ENCODE measurements at places on chromosomes 3 and 15. TPM values are rescaled to one million over a fixed set of nuclear protein-coding genes. Genes with fewer than 3 reads are reported as not detected.
A peak's percentile ranks its signal among the peaks of the same experiment; 100 is the strongest.

The SLC51A gene
- polyA plus RNA-seq: 6.5 TPM

The CXCR6 gene
- polyA plus RNA-seq: 0.28 TPM

The SSR3 gene
- polyA plus RNA-seq: 115 TPM

The REC114 gene
- not detected for polyA plus RNA-seq

The IL12A gene
- polyA plus RNA-seq: 1.6 TPM

The SLC6A20 gene
- polyA plus RNA-seq: 0.28 TPM

The PAQR9 gene
- polyA plus RNA-seq: 0.08 TPM

The GRAMD2A gene
- polyA plus RNA-seq: 1.7 TPM

The SIN3A gene
- 35.2 TPM for polyA plus RNA-seq

The SYNM gene
- 29.4 TPM for polyA plus RNA-seq

The LRRC34 gene
- polyA plus RNA-seq: 2.8 TPM

The PTPRG gene
- polyA plus RNA-seq: 33.2 TPM

DNA sequence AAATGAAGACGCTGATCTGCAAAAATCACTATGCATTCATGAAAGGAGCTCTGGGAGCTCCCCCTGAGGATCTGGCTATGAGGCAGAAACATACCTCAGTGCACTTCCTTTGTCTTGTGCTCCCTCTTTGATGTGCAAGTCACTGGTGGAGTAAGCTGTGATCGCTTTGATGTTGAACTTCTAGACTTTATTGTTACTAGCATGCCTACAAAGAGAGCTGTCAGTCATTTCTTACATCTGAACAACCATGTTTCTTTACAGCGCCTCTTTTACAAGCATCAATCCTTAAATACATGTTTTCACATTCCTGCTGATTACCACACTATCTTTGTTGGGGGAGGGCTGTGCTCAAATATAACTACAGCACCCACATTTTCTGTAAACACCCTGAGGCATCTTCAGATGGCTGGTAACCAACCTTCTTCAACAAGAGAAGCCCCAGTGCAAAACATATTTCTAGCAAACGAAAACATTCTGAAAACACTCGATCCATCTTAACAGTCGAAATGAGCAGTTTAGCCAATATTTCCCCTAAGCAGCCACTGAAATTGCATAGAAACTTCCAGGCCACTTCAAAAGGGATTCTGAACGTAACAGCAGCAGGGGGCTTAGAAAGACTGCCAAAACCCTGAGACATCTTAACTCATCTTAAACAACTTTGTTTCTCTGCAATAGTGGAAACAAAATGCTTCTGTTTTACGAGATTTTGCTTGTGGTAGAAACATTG, 101.9 kb upstream of the ICE2 start:
- DNase-seq: no peak

- no peak for DNase-seq
Observed at GRCh38 chr3:121493431-121493830, 52.4 kb downstream of the POLQ start.

DNA sequence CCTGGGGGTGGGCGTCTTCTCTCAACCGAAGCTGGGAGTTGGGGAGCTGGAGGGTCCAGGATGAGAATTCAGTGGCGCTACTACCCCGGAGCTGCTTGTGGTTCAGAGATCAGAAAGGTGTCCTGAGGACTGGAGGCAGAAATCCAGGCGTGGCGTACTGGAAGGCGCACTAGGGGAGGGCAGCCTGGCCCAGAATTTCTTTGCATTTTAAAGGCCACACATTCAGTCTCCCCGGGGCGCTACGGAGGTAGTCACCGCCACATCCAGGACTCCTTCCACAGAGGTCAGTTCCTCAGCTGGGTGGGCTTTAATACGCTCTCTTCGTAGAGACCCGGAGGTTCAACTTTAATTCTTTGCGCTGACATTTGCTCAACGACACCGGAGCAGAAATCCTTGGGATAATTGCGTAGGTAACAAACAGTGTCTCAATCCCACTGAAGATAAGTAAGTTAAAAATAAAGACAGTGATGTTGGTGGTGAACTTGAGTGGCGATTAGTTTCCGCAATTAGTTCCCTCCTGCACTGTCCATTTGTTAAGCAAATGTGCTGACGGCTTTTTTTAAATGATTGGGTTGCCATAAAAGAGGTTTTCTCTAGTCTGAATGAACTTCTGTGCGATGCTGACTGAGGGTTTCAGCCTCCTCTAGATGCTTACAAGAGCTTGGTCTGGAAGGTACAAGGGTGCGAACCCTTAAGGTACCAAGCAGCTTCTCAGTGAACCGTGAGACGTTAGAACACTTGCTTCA, 535 bp downstream of the MCTP2 start:
- DNase-seq: no peak

DNA sequence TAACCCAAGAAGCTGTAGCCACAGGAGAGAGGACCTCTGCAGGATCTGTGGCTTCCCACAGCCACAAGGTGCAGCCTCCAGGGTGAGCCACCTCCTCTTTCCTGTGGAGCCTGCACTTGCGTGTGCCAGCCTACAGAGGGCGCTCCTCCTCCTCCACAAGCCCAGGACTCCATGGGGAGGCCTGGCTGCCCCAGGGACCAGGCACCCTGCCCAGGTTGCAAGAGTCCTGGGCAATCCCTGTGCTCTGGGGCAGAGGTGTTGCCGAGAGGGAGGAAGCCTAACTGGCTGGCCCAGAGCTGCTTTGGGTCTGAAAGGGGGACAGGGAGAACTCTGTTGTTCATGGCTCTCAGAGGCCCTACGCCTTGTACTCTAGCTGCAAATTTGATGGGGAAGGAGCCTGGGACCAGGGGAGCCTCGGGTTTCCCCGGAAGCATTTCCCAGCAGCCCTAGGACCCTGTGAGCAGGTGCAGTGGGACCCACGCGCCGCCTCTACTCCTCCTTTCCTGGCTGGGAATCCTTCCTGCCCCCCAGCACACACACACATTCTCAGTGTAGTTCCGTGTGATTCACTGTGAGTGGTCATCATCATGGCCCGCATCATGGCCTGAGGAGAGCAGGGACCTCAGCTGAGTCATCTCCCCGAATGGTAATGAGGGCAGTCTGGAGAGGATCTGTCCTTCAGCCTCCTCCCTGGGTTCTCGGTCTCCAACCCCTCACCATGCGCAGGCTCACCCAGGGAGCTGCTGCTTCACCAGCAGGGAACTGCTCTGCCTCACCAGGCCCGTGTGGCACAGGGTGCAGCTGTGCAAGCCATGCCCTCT, 24.3 kb downstream of the TBC1D21 start:
- DNase-seq: no peak

- no peak for DNase-seq
Observed at GRCh38 chr3:34015204-34016142, 217.0 kb downstream of the PDCD6IP start.

DNA sequence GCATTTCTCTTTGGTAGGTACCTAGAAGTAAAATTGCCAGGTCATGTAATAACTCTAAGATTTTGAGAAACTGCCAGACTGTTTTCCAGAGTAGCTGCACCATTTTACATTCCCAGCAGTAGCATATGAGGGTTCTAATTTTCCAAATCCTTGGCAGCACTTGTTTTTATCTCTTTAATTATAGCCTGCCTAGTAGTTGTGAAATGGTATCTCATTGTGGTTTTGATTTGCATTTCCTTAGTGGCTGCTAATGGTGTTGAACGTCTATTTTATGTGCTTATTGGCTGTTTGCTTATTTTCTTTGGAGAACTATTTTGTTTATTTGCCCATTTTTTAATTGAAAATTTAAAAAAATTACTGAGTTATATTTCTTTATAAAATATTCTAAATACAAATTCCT, 117.9 kb downstream of the TCF12 start:
- no peak for DNase-seq

GRCh38 chr15:35740761-35741160, 194.8 kb upstream of the DPH6 start:
- peak; percentile 89 for DNase-seq

- no peak for DNase-seq
Observed at GRCh38 chr15:45604326-45604725, 17.1 kb downstream of the BLOC1S6 start.

- DNase-seq: no peak
Observed at GRCh38 chr15:71707230-71708050, 102.9 kb upstream of the NR2E3 start.

GRCh38 chr3:86563400-86563970, 427.5 kb downstream of the VGLL3 start:
- peak; percentile 43 for DNase-seq

GRCh38 chr3:5709714-5710113, 522.2 kb downstream of the EDEM1 start:
- DNase-seq: no peak

DNA sequence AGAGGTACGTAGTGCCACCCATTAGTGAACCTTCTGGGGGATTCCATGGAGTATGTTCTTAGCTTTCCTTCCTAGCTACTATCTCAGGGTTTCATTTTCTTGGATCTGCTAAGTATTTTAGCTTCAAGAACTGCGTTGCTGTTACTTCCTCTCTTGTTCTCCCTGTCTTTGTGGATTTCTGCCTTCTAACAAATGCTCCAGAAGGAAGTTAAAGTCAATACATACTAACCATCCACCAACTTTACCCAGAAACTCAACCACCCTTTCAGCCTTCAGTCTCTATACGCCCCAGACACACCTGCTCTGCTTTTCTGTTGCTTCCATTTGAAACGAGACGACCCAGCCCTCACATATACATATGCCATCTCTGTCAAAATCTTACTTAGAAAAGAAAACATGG, 2.4 kb upstream of the KLF13 start:
- no peak for DNase-seq

- peak; percentile 73 for DNase-seq
Observed at GRCh38 chr3:39147711-39148434, 5.5 kb downstream of the CSRNP1 start.

DNA sequence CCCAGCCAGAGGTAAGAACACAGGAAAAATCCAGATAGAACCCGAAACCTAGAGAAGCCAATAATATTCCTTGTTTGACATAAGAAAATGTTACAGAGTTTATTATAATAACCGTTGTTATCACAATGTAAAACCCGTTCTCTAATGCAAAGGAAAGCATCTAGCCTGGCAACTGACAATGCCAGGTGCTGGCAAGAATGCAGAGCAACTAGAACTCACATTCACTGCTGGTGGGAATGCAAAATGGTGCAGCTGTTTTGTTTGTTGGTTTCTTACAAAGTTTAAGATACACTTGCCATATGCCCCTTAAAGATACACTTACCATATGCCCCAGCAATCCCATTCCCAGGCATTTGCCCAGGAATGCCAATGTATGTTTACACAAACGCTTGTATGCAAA, 23.4 kb downstream of the VPS39 start:
- DNase-seq: peak; percentile 39

DNA sequence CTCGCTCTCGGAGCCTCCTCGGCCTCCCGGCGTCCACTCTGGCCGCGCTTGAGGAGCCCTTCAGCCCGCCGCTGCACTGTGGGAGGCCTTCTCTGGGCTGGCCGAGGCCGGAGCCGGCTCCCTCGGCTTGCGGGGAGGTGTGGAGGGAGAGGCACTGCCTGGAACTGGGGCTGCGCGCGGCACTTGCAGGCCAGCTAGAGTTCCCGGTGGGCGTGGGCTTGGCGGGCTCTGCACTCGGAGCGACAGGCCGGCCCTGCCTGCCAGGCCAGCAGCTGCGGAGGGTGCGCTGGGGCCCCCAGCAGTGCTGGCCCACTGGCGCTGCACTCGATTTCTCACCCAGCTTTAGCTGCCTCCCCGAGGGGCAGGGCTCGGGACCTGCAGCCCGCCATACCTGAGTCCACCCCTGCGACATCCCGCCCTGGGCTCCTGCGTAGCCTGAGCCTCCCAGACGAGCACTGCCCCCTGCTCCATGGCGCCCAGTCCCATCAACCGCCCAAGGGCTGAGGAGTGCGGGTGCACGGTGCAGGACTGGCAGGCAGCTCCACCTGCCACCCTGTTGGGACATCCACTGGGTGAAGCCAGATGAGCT, 765.0 kb downstream of the IGSF11 start:
- no peak for DNase-seq

- peak; percentile 71 for DNase-seq
Observed at GRCh38 chr15:93866476-93866875, 364.9 kb upstream of the MCTP2 start.

GRCh38 chr15:66603301-66604179, 37.7 kb upstream of the LCTL start:
- DNase-seq: peak; percentile 51

- no peak for DNase-seq
Observed at GRCh38 chr3:96192966-96193550, 621.3 kb upstream of the EPHA6 start.

DNA sequence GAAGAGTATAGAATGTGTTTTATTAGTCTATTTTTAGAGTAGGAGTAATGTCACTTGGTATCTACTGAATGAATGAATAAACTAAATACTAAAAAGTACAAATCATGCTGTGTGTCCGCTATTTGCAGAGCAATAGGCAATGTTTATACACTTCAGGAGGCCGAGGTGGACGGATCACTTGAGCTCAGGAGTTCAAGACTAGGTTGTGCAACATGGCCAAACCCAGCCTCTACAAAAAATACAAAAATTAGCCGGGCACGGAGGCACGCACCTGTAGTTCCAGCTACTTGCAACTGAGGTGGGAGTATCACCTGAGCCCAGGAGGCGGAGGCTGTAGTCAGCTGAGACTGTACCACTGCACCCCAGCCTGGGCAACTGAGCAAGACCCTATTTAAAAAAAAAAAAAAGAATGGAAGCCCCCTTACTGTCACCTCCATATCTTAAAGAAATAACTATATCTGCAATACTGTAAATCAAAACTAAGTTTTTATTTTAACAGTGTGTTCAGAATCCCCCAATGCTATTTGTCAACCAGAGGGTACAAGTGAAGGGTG, 98.4 kb downstream of the DHX30 start:
- no peak for DNase-seq

DNA sequence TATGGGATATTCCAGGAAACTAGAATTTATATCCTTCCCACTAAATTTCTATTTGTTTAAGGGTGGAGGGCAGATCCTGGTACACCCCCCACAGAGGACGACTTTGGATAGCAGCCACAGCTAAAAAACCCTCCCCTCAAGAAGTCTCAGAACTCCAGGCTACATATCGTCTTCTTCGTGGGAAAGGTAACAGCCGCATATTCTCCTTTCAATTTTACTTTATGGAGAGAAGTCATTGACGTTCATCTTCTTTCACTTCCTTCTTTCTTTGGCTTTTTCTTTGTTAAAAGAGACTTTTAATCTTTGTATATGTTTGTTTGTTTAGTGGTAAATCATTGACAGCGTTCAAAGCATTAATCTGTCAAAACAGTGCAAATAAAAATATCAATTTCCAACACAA, 36.3 kb downstream of the TRIP4 start:
- DNase-seq: no peak

DNA sequence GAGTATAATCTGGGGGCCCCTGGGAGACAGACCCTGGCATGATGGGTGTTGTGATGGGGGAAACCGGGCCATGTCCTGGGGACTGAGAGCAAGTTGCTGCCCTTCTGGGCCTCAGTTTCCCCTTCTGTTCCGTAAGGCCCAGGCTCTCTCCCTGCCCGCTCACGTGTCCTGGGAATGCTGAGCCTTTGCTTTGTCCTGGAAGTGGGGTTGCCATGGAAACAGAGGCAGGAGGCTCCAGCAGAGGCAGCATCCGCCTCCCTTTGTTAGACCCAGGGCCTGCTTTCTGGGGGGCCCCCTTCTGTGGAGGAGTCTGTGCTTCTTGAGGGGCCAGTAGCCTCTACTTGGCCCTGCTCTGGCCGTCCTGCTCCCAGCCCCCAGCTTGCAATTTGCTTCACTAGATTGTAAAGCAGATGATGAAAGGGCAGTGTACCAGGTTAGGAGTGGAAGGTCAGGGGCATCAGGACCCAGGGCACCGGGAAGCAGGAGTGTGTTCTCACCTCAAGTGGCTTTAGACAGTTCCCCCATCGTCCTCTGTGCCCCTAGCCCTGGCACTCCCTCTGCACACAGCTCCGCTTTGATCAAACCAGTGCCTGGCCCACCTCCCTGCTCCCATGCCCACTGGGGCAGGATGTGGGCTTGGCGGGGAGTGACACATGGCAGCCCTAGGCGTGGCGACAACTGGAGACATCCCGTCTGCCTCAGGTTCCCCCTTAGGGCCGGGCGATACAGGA, 105.6 kb downstream of the FBLN2 start:
- DNase-seq: peak; percentile 36
